PC-3 (cell line): ENCODE measurements at places on chromosomes 1 and 21. TPM values are rescaled to one million over a fixed set of nuclear protein-coding genes. Genes with fewer than 3 reads are reported as not detected.

DNA sequence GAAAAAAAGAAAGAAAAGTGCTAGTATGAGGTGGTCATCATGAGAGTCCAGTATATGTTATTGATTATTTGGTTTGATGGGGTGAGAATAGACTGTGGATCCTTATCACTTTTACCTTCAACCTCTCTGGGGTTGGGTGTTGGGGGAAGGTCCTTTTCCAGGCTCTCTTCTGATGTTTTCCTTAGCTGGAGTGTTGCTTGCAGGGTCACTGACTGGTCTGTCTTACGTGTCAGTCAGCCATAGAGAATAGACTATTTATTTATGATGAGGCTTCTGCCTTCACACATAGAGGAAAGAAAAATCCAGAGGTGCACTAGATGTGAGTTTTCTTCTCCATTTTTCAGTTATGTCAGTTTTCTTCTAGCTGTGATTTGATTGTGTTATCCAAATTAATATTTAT, 36.5 kb downstream of the MAP3K21 start:
- H3K4me3 ChIP-seq = no peak overlapping the region
- no peaks in the 10 kb centered on the region for H3K27me3 ChIP-seq

DNA sequence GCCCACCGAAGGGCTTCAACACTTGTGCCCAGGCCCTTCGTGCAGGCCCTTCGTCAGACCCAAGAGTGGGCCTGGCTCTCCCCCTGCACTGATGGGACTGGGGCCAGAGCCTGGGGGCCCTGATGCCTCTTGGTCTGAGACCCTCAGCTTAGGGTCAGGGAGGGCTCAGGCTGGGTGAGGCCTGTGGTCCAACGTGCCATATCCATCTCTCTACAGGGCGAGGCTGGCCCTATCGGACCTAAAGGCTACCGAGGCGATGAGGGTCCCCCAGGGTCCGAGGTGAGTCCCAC, 15.6 kb downstream of the COL6A1 start:
- peaks cover 54% of the 10 kb centered on the region for H3K36me3 ChIP-seq
- H3K27ac ChIP-seq = no peak overlapping the region
- no peaks in the 10 kb centered on the region for H3K27me3 ChIP-seq
- no peak overlapping the region for H3K4me3 ChIP-seq

S100A12 gene
- not detected in 2 replicates for total RNA-seq

GRCh38 chr1:58844176-58844575, 60.3 kb upstream of the JUN start:
- peaks cover 23% of the 10 kb centered on the region for H3K4me1 ChIP-seq
- H3K27me3 ChIP-seq = no peaks in the 10 kb centered on the region
- DNase-seq = no peak

DNA sequence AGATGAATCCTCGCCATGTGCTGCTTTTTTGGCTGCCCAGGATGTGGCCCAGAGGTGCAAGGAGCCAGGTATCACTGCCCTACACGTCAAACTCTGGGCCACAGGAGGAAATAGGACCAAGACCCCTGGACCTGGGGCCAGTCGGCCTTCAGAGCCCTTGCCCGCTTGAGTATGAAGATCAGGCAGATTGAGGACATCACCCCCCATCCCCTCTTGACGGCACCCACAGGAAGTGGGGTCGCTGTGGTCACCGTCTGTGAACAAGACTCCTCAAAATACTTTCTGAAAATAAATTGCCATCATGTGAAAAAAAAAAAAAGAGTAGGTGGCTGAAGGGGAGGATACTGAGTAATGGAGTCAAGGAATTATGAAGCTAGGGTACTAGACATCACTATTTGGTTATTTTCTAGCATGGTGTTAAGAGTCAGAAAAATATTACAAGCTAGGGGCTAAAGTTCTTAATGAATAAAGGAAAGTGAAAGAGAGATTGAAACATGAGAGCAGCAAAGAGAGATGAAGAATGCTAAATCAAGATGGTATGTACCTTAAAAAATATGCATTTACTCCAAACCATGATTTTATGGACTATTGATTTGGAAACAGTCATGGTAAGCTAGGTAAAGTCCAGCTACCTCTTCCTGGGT, 84.9 kb downstream of the CLEC20A start:
- H3K27me3 ChIP-seq = no peaks in the 10 kb centered on the region
- DNase-seq = no peak
- peaks cover 4% of the 10 kb centered on the region; the same call in 1 of the 2 replicates for H3K36me3 ChIP-seq
- no peak overlapping the region for H3K27ac ChIP-seq
- no peak overlapping the region for H3K4me3 ChIP-seq

GRCh38 chr1:10433790-10434189, 3.6 kb downstream of the CENPS start:
- no peaks in the 10 kb centered on the region for H3K36me3 ChIP-seq
- no peaks in the 10 kb centered on the region for H3K27me3 ChIP-seq
- no peak overlapping the region for H3K27ac ChIP-seq
- no peak for DNase-seq

DNA sequence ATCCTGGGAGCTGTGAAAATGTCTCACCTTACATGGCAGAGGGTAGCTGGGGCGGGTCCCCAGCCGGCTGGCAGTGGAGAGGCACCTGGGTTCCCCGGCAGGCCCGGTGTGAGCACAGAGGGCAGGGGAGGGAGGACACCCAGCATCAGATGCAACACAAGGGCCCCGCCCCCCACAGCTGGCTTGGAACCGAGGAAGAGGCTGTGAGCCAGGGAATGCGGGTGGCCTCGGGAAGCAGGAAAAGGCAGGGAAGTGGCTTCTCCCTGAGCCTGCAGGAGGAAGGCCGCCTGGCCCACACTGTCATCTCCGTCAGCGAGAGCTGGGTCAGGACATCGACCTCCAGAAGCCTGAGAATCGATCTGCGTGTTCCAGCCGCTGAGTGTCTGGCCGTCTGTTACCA, 87.3 kb downstream of the SIK1 start:
- H3K36me3 ChIP-seq = no peaks in the 10 kb centered on the region
- no peaks in the 10 kb centered on the region for H3K27me3 ChIP-seq
- H3K4me1 ChIP-seq = peaks cover 34% of the 10 kb centered on the region
- H3K4me3 ChIP-seq = no peak overlapping the region
